GOT3 (cell line): ENCODE measurements at places on chromosomes 13 and 19.

- no peak for DNase-seq
Measured at GRCh38 chr13:50646070-50646469, 197.4 kb downstream of the DLEU7 start.

DNA sequence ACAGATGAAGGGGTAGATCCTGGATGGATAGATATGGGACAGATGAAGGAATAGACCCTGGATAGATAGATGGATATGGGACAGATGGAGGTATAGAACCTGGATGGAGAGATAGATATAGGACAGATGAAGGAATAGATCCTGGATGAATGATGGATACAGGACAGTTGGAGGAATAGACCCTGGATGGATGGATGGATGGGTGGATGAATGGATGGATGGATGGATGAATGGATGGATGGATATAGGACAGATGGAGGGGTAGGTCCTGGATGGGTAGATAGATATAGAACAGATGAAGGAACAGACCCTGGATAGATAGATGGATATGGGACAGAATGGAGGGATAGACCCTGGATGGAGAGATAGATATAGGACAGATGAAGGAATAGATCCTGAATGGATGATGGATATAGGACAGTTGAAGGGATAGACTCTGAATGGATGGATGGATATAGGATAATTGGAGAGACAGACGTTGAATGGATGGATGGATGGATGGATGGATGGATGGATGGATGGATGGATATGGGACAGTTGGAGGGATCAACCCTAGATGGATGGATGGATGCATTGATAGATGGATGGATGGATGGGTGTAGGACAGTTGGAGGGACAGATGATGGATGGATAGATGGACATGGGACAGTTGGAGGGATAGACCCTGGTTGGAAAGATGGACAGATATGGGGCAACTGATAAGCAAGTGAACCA lies 23.3 kb upstream of the EMP3 start:
- DNase-seq: no peak

DNA sequence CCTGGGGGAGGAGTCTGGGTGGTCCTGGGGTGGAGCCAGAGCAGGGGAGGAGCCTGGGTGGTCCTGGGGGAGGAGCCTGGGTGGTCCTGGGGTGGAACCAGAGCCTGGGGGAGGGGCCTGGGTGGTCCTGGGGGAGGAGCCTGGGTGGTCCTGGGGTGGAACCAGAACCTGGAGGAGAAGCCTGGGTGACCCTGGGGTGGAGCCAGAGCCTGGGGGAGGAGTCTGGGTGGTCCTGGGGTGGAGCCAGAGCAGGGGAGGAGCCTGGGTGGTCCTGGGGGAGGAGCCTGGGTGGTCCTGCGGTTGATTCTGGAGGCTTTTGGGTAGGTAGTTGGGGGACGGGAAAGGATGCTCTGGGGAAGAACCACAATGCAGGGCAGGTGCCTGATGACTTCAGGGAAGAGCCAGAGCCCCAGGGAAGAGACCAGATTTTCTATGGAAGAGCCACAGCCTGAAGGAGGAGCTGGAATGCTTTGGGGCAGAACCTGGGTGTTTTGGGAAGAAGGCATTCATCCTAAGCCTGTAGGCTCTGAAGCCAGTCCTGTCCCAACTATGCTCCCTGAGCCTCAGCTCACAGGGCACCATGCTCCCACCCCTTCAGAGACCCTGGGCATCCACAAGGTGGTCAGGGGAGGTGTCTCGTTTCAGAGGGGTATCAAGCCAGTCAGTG lies 15.0 kb downstream of the MRPS12 start:
- DNase-seq: no peak

DNA sequence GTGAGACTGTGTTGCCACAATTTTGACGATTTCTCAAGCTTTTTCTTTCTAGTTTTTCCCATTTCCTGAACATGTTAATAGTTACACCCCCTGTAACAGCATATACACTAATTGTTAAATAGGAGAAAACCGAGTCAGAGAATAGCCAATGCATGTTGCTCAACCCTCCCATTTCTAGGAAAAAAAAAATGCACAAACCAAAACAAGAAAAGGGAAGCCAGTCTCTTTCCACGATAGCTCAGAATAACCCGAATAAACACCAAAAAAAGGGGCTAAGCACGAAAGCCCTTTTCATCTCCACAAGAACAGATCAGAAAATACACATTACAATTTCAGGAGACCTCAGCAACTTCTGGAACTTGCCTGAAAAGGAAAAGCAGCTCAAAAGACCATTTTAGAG lies 16.3 kb downstream of the LATS2 start:
- no peak for DNase-seq

DNA sequence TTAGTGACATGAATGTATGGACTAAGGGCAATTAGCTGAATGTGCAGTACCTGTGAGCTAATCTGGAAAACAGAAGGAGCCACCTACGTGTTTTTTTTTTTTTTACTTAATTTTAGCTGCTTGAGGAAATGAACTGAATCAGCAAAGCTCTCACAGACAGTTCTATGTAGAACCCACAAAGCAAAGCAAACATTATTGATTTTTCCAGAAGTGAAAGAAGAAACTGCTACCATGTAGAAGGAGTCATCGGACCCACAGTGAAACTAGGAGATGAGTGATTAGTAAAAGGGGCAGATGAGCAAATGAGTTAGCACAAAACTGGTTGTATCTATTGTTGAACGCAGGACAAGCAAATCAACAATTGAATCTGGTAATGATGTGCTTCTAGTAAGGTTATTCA lies 94.1 kb upstream of the SLC7A1 start:
- no peak for DNase-seq

- no peak for DNase-seq
Measured at GRCh38 chr19:14056069-14056666, 5.7 kb downstream of the PALM3 start.

- DNase-seq: no peak
Measured at GRCh38 chr13:84129966-84130365, 247.7 kb upstream of the SLITRK1 start.

GRCh38 chr13:80496721-80497397 lies 155.9 kb upstream of the SPRY2 start:
- no peak for DNase-seq

DNA sequence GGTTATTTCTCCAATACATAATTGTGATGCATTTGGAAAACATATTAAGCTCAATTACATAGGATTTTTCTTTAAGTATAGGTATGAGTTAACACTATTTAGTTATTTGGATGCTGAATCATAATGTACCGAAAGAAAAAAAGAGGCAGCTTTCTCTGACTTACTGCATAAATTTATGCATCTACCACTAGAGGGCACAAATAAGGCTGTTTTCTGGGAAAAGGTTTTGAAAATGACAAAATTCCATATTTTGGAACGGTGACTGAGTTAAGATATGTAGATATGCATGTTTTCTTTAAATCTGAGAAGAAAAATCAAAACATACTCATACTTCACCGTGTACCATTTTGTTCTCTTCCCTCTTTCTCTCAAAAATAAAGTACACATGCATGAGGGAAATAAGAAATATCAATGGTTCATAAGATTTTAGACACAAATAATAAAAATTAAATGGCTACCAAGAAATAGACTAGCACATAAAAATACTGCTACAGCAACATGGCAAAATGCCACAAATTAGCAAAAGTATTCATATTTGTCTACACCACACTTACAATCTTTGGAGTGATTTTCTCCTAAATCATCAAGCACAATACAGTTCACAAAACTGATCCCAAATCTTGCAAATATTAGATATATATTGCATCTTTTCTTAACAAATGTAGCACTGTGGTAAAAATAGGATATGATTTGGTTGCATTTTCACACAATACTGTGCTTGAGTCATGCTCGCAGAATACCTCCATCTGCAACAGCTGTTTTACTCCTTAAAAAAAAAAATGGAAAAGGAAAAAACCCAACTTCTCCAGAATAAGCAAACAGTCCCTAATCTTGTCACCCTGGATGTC lies 260.0 kb downstream of the FGF14 start:
- DNase-seq: no peak

DNA sequence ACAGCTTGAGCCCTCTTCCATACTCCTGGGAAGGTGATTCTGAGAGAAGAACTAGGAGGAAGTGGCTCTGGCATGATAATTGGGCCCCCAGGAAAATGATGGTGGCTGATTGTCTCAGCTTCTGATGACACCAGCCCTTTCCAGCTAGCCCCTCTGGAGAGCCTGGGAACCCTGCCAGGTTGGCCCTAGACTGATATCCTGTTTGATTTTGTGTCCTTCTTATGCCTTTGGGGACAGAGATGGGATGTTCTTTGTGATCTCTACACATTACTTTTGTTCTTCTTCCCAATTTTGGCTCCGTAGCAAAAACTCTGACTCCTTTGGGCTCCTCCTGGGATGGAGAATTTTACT lies 39.7 kb downstream of the ERICH6B start:
- DNase-seq: no peak
